BJ (cell line): ENCODE measurements at places on chromosomes 1 and 21.

GRCh38 chr1:19042675-19043578, 86.5 kb upstream of the IFFO2 start:
- DNase-seq, result no peak

DNA sequence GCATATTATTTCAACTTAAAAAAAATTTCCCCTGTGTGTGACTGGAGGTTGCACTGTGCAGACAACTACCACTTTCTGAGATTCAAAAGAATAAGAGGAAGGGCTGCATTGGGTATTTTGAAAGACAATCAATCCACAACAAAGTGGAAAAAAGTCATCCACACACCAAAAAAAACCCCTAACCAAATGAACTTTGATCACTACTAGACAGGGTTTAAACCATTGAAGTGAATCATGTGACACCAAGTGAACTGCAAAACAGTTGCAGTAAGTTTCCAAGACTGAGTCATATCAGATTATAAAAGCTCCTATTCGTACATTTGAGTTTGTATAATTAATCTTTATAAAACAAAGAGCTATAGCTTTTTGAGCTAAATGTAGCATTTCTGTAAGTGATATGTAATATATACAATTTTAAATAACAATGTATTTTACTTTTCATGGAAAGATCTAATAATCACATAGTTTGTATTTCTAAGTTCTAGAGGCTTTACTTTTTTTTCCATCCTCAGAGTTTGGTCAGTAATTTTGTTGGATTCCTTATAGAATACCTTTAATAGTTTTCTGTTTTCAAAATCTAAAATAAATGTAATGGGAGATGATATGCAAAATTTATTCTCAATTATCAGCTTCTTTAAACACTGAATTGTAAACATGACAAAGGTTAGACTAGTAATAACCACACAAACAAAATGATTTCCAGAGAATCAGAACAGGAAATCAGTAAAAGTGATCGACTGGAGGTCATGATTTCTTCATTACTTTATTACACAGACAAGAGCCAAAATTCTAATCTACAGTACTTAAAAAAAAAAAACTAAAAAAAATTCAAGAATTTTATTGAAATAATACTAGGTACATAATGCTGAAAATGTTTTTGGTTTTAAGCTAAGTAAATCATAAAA, 50.5 kb upstream of the GFI1 start:
- DNase-seq, result no peak

GRCh38 chr1:38463074-38463473, 396.5 kb downstream of the RRAGC start:
- no peak for DNase-seq

DNA sequence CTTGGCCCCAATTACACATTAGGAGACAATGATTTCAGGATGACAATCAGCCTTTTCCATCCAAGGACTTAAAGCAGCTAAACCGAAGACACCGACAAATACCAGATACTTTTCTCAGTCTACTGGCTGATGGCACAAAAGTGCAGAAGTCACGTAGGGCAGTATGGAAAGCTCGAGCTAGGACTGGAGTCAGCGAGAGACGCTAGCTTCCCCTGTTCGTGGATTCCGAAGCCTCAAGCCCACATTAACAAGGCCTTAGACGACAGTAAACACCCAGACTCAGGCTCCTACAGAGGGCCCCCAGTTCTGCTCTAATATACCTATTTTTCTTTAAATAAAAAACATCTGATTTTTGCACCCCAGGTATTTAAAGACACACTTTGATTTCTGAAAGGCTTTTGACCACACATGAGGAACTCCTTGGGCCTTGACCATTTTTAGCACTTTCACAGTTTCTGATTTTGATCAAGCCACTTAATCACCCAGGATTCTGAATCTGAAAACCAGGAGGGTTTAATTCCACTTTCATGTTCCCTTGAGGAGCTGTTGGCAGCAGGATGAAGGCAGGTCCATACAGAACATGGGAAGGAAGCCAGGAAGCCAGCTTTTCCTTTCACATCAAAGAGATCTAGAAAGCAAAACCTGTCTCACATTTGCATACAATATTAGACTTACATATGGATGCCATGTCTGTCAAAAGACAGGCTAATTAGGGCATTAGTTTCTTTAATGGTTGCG, 204.1 kb downstream of the GABPA start:
- no peak for DNase-seq

DNA sequence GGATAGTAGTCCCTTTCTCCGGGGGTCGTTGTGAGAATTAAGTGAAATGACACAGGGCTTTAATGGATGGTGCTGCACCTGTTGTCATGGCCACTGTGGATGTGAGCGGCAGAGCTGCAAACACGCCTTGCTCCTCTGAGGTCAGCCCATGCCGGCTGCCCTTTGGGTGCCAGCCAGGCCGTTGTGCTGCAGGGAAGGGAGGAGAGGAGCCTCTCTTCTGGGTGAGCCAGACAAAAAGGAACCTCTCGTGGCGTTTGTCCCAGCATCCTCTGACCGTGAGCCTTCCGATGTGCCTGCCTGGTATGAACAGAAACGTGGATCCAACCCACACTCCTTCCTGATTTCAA, 383.0 kb upstream of the VAMP3 start:
- DNase-seq, result no peak

GRCh38 chr1:235130766-235131270, 2.2 kb upstream of the TOMM20 start:
- DNase-seq, result no peak

- DNase-seq, result no peak
Observed at GRCh38 chr1:153356392-153357075, 1.1 kb upstream of the S100A9 start.

DNA sequence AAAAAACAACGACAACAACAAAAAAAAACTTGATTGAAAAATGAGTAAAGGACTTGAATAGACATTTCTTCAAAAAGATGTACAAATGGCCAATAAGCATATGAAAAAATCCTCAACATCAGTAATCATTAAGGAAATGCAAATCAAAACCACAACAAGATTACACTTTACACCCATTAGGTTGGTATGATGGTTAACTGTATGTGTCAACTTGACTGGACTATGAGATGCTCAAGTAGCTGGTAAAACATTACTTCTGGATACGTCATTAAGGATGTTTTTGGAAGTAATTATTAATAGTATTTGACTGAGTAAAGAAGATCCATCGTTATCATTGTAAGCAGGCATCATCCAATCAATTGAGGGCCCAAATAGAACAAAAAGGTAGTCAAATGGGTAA, 34.9 kb upstream of the LYPLAL1 start:
- no peak for DNase-seq

DNA sequence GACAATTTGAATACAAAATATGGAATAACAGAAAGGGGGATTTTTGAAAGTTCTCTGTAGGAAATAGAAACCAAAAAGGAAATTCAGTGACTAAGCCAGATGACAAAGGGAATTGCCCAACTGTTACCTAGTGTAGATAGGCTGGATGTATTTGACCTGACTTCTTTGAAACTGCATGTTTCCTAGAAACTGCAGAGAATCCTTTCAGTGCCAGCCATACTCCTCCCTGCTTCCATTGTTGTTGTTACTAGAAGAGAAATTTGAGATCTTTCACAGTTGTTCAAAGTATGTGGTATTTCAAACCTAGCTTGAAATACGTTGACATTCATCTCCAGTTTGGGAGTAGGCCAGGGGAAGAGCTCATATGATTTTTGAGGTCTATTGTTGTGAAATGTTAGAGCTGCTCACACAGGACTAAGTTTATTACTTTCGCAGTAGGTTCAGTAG, 1.8 kb upstream of the GBP5 start:
- peak; percentile 27 for DNase-seq

DNA sequence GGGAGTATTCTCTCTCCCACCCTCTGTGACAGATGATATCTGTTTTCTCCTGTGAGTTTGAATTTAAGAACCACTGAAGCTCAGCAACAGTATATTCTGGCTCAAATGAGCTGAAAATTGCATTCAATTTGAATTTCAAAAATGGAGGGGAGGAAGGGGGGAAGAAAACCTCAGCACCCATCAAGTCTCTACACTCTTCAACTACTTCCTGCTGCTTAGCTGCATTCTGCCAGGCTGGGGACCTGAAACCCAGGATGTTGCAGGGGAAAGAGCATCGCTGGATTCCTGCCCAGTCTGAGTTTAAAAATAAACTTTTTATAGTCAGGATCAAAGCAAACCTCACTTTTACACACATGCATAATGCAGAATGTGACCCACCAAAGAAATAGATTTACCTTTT, 214.3 kb upstream of the ESRRG start:
- DNase-seq, result no peak

GRCh38 chr1:77873461-77873860, 15.0 kb upstream of the NEXN start:
- DNase-seq, result no peak

DNA sequence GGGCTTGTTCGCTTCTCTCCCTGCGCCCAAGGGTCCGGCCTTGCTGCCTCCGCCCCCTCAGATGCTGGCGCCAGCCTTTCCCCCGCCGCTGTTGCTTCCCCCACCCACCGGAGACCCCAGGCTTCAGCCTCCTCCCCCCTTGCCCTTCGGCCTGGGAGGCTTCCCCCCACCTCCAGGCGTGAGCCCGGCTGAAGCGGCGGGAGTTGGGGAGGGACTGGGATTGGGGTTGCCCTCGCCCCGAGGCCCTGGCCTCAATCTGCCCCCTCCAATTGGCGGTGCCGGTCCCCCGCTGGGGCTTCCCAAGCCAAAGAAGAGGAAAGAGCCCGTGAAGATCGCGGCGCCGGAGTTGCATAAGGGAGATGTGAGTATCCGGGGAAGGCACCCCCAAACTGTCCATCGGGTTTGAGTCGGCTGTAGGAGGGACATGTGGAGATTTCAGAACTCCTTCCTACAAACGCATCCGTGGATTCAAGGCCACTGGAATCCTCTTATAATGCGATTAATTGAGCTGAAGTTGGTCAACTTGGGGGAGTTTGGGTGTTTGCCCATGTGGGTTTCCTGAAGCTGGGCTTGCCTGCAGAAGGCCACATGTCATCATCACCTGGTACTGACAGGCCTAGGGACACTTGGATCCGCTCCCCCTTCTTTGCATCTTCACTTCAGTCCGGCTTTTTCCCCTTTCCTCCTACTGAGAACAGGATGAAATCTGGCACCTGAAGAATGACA, 707 bp downstream of the PRCC start:
- DNase-seq, result no peak

DNA sequence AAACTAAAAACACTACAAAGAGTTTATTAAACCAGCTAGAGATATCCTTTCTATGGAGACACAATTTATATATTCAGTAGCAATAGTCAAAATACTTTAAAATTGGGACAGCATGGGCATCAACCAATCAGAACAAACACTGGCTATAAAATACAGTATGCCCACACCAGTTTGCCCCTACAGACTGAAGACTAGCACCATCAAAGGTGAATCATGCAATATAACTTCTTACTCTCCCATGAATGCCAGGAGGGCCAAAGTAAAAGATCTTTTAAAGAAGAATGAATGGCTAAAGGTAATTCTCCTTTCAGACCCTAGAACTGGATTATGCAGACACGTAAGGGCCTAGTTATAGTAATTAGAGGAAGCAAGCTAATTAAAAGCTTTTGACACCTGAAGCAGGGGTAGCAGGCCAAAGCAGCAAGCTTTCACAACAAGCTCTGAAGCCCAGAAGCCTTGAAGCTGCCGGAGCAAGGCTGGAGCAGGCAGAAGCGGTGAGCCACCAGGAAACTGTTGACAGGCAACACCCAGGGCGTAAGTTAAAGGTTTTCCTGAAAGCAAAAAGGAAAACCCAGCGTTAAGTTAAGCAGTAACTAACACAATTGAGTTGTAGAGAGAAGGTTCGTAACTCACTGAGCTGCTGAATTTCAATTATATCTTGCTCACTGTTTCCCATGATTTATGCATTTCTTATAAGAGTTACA, 99.3 kb downstream of the CDC42BPA start:
- no peak for DNase-seq

GRCh38 chr1:211474451-211474850, 17.5 kb downstream of the RD3 start:
- DNase-seq, result no peak

DNA sequence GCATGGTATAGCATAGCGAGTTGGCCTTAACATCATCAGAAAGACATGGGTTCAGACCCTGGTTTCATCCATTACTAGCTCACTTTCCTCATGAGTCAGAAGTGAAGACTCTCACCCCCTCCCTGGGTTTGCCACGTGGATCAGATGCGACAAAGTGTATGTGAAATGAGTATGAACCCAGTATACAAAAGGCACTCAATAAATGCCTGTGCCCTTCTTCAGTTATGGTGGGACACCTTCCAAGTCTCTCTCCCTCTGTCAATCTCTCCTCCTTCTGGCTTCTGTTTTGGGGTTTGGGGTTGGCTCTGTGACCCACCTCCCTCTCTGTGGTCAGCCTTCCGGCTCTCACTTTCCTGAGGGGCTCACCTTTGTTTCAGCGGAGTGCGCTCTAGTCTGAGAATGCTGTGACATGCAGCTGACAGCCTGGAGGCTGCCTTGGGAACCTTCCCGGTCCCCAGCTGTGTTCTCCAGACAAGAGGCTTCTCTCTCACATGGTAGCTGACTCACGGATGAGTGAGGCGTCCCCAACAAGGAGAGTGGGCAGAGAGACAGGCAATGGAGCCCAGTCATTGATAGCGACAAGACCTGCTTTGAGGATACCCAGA, 155.0 kb upstream of the EDN2 start:
- no peak for DNase-seq

- DNase-seq, result no peak
Observed at GRCh38 chr1:157106813-157107189, 7.2 kb upstream of the ETV3L start.

DNA sequence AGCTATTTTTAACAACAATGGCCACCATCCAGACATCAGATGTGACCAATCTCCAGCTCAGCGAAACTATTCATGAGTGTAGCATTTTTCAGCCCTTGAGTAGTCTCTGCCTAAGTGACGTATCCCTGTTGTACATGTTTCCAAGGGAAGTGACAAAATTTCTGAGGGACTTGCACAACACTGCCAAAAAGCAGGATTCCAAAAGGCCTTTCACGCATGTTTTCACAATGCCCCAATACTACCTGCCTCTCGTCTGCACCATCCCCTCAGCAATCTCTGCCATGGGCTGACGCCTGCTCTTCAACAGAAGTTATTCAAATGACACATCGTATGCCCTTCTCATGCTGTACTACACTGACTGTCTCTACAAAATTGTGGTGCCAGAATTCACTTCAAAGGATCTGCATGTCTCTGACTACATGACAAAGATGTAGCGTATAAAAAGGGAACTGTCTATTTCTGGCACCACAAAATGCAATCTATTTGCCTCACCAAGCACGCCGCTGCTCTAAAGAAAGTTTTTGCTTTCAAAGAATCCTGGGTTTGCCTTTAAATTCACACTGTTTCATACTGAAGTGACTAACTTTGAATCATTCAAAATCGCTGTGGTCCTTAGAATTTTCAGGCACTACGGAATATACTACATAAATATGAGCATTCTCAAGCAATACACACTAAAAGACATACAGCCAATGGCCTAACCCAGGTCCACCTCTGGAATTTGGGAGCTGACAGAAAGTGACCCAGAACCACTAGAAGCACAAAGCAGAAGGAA, 32.9 kb downstream of the JAK1 start:
- DNase-seq, result peak; percentile 97

GRCh38 chr1:2270260-2271100, 42.4 kb downstream of the SKI start:
- no peak for DNase-seq

- no peak for DNase-seq
Observed at GRCh38 chr1:44010935-44011471, 19.6 kb downstream of the CCDC24 start.
